ENCODE measurements at places on chromosomes 2 and 18.

GRCh38 chr2:98693477-98693876, 37.5 kb downstream of the MGAT4A start:
- DNase-seq = no peak

DNA sequence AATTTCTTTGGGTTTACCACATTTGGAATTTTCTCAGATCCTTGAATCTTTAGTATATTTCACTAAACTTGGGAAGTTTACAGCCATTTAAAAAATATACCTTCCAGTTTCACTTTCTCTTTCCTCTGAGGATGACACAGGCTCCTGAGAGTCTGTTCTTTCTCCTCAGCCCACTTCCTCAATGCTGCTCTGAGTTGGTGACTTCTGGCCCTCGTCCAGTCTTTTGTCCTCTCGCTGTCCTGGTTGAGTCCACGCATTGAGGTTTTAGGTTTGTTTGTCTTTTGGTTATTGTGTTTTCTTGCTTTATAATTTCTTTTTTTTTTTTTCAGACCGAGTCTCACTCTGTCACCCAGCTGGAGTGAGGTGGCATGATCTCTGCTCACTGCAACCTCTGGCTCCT, 40.7 kb upstream of the GALR1 start:
- DNase-seq = peak; percentile 45

DNA sequence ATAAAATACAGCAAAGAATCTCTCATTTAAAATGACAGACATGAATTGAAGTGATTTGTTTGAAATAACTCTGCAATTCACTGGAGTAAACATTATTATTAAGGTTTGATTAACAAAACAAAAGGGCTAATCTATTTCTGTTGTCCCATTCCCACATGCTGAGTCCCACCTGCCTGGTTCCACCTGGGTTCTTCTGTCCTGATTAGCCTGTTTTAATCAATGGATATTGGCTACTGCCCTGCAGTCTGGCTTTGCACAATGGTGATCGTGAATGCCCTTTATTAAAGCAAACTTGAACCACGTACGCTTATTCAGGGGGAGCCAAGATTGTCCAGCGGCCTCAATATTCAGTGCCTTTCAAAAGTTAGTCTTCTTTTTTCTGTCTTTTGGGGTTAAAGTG, 72.8 kb upstream of the CDH19 start:
- no peak for DNase-seq

- DNase-seq = peak; percentile 42
Measured at GRCh38 chr2:37415128-37415820, 70.8 kb downstream of the QPCT start.

- DNase-seq = no peak
Measured at GRCh38 chr2:168993538-168993937, 37.6 kb downstream of the ABCB11 start.

- peak; percentile 69 for DNase-seq
Measured at GRCh38 chr2:54665436-54665856, 58.0 kb upstream of the EML6 start.

GRCh38 chr18:31783059-31783458, 22.4 kb upstream of the SLC25A52 start:
- no peak for DNase-seq

GRCh38 chr2:25790074-25790790, 88.1 kb downstream of the ASXL2 start:
- DNase-seq = no peak

DNA sequence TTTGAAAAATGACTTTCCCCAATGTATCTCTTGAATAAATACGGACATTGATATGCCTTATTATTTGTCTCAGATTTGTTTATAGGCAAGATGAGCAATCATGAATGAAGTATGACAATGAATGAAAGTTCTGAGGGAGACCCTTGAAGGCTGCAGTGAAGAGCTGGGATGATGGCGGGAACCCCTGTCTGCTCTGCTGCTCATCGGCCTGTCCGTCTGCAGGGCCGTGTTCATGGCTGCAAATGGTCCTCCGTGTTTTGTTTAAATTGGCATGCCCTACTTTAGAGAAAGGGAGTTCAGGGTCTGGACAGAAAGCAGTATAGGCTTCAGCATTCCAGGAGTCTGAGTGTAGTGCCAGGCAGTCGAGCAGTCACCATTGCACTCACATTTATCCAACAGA, 1.2 kb upstream of the HS1BP3 start:
- DNase-seq = no peak

- no peak for DNase-seq
Measured at GRCh38 chr2:157996799-157997198, 104.9 kb upstream of the UPP2 start.

DNA sequence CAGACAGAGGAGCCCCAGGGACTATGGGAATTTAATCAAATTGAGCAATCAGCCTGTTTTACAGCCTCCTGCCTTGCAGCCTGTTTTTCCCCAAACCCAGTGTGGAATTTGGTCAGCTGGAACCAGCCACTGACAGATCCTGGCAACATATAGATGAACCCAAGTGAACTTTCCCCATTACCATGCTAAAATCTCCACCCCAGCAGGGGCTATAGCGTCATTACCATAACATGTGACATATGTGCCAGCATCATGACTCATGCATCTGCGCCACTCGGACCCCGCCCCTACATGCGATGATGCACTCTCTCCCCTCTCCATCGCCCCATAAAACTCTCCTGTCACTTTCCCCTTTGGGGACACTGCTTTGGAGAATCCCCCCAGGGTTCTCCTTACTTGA, 17.3 kb upstream of the FEZ2 start:
- DNase-seq = peak; percentile 54

DNA sequence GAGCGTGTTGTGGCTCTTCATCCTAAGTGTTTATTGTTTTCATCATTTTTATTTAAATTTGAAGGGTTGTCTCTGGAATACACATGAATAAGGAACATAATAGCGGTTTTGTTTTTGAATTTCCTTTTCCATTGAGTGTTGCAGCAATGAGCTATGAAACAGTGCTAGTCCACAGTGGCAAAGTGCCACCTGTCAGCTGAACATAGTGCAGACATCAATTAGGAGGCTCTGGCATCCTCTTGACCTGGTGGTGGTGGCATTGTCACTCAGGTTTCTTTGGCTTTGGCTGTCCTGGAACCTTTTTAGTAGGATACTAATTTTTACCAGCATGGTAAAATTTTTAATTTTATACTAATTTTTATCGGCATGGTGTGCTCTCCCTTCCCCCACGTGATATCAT, 63.2 kb downstream of the UGGT1 start:
- no peak for DNase-seq

- no peak for DNase-seq
Measured at GRCh38 chr2:16632598-16632997, 33.0 kb downstream of the CYRIA start.

GRCh38 chr2:101792208-101792607, 94.7 kb downstream of the MAP4K4 start:
- no peak for DNase-seq

GRCh38 chr2:130354139-130354428, 1.8 kb upstream of the PTPN18 start:
- no peak for DNase-seq

DNA sequence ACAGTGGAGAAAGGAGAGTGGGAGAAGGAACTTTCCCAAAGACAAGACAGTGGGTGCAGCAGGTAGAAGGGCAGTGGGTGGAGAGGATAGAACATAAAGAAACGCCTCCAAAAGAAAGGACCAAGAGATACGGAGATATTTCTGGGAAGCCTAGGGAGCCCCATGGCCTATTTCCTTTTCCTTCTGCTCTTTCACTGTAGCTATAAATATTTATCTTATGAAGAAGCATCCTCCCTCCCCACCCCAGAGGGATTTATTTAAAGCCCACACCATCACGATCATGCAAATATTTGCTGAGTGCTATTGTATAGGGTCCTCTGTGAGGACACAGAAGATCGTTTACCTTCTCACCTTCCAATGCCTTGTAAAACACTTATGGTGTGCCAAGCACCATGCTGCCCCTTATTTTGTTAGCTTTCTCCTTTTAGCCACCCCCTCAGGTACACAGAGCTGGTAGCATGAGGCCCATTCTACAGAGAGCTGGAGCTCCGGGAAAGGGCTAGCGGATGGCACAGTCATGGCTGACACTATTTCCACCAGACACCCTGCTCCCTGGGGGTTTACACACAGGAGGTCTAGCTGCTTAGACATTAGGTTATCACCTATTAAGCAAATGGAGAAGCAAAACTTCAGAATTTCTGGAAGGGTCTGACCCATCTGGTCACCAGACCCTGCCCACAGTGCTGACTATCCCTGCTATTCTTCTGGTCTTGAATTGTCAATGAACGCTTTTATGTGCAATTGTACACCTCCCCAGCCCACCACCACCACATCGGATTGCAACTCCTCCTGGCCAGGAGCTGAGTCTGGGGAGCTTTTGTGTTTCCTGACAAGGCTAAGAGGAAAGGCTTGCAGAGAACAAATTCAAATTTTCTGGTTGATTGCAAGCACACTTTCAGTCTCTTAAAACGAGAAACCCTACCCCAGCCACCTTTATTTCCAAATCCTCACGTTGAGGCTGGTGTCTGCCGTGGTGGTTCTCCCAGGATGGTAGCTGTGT, 91.8 kb upstream of the KLF7 start:
- DNase-seq = peak; percentile 8

- no peak for DNase-seq
Measured at GRCh38 chr2:42050703-42051542, 3.1 kb downstream of the PKDCC start.

DNA sequence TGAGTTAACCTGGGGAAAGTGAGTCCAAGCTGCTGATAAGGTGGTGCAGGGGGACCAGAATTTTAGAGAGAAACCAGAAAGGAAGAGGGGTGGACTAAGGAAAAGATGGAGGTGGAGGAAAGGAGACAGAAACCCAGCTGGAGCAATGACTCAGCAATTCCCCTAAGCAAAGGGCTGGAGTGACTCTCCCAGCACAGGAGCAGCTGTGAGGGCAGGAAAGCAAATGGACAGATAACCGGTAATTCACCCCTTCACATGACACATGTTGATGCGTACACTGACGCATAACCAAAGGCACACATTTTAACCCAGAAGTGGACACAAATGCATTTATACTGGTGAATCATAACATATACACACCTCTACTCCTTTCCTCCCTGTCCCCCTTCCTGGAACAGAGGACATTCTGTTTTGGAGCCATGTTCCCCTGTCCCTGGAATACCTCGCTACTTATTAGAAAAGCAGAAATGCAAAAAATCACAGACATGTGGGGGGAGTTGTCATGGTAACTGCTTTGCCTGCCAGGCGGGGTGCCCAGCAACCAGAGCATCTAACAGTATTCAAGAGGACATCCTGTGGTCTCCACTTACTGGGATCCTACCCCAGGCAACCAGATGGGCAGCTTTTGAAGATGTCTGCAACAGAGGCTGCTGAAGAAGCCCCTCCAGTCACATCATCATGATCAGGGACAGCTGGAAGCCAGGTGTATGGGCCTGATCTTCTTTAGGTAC, 4.7 kb downstream of the CDK5R2 start:
- DNase-seq = peak; percentile 51

GRCh38 chr2:80001701-80002101, 302.9 kb downstream of the LRRTM1 start:
- no peak for DNase-seq

Data from MCF 10A (cell line).